Psoas muscle (tissue), 8 donors: ENCODE measurements at places on chromosomes 7 and 10. TPM values are rescaled to one million over a fixed set of nuclear protein-coding genes. Genes with fewer than 3 reads are reported as not detected.

STEAP1B gene
- 1.6 TPM for polyA plus RNA-seq

C7orf57 gene
- 0.06 TPM for polyA plus RNA-seq

SRRM3 gene
- polyA plus RNA-seq: 5.4 TPM

DNA2 gene
- polyA plus RNA-seq: 0.56 TPM

MPP7 gene
- polyA plus RNA-seq: 6.5 TPM

MYOF gene
- 0.70 TPM for polyA plus RNA-seq

CDH23 gene
- 1.2 TPM for polyA plus RNA-seq

DHTKD1 gene
- 10.4 TPM for polyA plus RNA-seq

DNAJC30 gene
- polyA plus RNA-seq: 9.8 TPM

PKD2L1 gene
- not detected for polyA plus RNA-seq

NPFFR1 gene
- polyA plus RNA-seq: not detected

DYNC1I1 gene
- polyA plus RNA-seq: 6.8 TPM

- DNase-seq: no peak
Measured at GRCh38 chr7:668958-669357, 57.5 kb upstream of the DNAAF5 start.

DNA sequence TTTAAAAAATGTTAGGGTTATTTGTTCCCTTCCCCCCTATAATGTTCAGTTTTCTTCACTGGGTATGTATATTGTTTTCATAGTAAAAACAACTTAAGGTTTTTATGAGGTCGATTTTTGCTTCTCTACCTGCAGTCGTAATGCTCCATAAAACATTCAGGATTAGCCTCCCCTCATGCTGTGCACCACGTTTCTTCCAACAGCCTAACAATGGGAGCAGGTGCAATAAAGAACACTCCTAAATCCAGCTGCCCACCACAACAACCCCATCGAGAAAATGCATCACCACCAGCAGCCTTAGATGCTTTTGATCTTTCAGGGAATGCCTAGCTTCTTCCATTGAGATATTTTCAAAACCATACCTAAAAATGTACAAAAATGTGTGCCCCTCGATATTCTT is 111.1 kb downstream of the ADAM12 start:
- DNase-seq: no peak

- DNase-seq: peak; percentile 49
Measured at GRCh38 chr10:113665806-113666354, 2.0 kb upstream of the NRAP start.

- DNase-seq: no peak
Measured at GRCh38 chr10:21336476-21337170, 188.9 kb downstream of the SKIDA1 start.

GRCh38 chr7:151481650-151482505 is 37.8 kb downstream of the RHEB start:
- no peak for DNase-seq

- no peak for DNase-seq
Measured at GRCh38 chr10:63210611-63211196, 77.6 kb downstream of the NRBF2 start.

- no peak for DNase-seq
Measured at GRCh38 chr10:54011117-54011516, 789.9 kb downstream of the PCDH15 start.

DNA sequence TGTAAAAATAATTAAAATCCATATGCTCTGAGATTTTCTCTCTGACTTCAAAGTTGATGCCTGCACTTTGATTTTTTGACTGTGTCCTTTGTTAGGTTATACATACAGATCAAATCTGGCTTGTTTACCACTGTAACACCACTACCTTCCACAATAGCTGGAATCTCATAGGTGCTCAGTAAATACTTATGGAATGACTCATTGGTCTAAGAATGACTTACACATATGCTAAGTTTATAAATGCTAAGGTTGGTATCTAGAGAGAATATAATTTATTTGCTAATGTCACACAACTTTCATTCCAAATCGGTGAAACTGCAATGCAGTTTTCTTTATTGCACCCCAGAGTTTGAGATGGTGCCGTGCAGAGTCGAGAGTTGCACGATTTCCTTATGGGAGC is 578.5 kb downstream of the SH2D4B start:
- DNase-seq: no peak

DNA sequence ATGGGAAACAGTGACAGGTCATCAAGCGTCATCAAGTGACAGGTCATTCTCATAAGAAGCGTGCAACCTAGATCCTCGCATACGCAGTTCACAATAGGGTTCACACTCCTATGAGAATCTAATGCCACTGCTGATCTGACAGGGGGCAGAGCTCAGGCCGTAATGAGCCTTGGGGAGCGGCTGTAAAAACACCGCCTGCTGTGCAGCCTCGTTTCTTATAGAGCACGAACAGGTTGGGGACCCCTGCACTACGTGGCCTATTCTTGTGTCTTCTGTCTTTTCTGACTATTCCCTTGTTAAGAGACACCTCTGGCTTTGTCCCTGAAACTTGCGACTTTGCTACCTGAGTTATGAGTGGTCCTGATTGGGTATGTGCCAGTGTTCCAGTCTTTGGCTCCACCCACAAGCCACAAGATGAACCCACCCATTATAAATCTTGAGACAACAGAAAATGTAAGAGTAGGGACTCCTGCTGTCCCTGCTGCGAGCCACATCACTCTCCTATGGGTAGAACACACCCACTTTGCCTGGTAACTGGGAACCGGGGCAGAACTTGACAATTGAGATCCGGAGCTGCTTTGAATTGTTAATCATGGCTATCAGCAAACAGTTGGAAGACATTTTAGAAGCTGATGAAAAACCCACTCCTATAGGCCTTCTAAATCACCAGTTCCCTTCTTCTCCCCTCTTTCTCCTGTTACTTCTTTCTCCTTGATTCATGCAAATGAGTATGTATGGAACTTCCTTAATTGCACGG is 55.8 kb upstream of the EXOC4 start:
- DNase-seq: no peak

DNA sequence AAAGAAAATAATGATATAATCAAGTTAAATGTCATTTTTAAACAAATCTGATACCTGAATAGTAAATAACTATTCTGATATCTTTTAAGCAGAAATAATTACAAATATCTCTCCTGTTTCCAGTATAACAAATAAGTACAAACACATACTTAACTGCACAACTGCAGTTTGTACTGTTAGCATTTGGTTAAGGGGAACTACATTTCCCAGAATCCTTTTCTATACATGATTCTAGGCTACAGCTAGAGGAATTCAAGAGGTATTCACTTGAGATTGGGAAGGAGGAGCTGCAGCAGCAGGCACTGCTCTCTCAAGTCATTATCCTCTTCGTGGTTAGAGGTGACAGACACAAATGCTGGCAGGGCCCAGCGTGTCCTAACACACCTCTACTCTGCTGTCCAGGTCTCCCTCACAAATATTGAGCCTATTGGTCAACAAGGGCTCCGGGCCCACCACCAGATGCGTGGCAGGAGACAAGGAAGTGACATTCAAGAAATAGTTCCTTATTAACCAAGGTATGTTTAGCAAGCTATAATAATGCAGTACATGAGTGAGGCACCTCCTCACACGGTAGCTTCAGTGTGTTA is 255.1 kb upstream of the MKLN1 start:
- no peak for DNase-seq

DNA sequence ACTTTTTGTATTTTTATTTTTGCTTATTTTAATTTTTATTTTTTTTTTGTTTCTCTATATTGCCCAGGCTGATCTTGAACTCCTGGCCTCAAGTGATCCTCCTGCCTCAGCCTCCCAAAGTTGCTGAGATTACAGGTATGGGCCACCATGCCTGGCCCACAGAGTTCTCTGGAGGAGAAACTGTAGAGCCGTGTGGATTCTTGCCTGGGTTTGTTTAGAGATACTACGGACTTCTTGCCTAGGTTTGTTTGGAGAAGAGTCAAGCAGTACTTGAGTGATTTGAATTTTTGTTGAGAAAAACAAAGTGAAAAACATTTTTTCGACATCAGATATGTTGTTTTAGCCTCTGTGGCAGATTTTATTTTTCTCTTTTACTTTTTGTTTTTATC is 99.0 kb downstream of the CAMK1D start:
- no peak for DNase-seq

- DNase-seq: no peak
Measured at GRCh38 chr7:107614425-107614824, 34.4 kb downstream of the BCAP29 start.

DNA sequence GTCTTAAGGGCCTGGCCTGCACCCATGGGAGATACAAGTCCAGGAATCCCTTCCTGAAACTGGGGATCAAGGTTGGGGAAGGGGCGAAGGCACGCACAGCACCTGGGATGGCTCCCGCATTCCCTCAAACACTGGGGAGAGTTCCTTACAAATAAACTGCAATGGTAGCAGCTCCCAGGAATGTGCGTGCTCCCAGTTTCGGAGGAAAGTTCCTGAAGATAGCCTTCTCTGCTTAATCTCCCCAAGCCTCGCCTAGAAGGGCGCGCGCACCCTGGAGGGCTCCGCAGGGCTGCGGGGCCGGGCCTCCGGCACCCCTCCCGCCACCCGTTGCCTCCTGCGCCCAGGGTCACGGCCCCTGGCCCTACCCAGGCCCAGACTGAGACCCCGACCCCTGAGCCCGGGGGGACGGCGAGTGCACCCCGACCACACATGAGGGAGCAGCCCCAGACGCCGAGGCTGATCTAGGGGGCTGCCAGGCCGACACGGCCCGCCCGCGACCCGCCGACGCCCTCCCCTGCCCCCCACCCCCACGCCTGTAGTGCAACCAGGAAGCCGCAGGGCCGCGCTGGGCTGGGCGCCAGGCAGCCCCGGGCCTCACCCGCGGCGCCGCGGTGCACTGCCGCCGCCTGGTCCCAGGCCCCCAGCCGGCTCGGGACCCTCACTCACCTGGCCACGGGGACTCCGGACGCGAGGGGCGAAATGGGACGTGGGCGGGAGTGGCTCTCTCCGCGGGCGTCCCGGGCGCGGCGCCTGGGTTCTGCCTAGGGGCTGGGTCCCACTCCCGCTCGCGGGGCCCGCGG is 460 bp downstream of the ANXA11 start:
- peak; percentile 61 for DNase-seq

- DNase-seq: no peak
Measured at GRCh38 chr10:86191166-86191565, 175.4 kb downstream of the GRID1 start.

GRCh38 chr10:113069595-113069994 is 119.5 kb downstream of the TCF7L2 start:
- DNase-seq: no peak

- DNase-seq: no peak
Measured at GRCh38 chr10:30877111-30877510, 154.6 kb downstream of the ZNF438 start.

GRCh38 chr7:3250725-3251124 is 50.3 kb upstream of the SDK1 start:
- DNase-seq: no peak

DNA sequence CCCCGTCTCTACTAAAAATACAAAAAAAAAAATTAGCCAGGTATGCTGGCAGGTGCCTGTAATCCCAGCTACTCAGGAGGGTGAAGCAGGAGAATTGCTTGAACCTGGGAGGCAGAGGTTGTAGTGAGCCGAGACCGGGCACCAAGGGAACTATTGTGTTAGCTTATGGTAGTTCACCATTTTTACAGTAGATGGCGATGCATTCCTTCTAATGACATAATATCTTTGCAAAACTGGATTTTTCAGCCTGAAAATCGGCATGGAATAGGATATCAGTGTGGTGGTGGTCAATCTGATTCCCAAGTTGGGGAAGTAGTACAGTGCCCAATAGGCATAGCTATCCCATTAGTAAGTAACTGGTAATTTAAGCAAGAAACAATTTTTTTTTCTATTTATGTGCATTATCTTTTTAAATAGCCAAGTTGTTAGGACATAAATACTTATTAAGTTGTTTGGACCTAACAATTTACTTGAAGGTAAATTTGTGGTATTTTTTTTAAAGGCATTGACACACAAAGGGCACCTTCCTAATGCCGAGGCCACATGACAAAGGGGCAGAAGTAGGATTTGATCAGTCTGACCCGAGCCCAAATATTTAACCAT is 17.6 kb upstream of the IMPDH1 start:
- DNase-seq: no peak

DNA sequence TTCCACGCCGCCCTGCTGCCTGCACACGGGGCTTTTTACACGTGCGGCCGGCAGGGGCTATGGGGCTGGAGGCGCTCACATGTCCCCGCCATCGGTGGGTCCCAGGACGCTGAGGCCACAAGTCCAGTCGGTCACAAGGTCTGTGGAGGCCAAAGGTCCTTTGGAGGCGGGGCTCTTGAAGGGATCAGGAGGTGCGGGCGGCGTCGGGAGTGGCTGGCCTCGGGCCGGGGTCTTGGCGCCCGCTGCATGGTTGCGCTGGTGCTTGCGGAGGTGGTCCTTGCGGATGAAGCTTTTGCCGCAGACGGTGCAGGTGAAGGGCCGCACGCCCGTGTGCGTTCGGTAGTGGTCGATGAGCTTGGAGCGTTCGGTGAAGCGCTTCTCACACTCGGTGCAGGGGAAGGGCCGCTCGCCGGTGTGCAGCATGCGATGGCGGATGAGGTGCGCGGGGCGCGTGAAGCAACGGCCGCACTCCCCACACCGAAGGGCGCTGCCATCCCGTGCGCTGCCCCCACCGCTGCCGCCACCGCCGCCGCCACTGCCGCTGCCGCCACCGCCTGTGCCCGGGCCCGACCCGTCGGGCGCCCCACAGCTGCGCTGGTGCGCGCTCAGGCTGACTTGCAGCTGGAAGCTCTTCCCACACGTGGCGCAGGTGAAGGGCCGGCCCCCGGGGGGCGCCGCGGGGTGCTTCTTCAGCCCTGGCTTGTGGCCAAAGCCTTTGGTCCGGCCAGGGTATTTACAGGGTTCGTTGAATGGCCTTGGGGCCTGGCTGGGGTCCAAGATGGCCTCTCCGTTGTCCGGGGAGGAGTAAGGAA is 13.7 kb upstream of the ZNF777 start:
- DNase-seq: no peak

- DNase-seq: no peak
Measured at GRCh38 chr7:24801883-24802282, 44.6 kb upstream of the GSDME start.

GRCh38 chr7:158505683-158506082 is 81.9 kb downstream of the PTPRN2 start:
- no peak for DNase-seq

DNA sequence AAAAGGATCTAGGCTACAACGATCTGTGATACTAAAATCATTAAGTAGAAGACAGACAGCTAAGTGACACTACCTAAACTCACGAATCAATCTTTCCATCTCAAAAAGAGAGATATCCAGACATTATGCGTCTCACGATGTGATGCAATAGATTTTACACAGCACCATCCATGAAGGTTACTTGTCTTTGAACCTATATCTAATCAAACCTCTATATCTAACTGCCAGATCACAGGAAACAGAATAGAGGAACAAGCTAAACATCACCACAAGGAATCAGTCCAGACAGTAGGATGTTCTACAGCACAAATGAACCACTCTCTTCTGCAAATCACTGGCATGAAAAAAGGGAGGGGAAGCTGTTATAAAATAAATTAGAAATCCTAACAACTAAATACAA is 4.1 kb downstream of the RAPGEF5 start:
- no peak for DNase-seq

GRCh38 chr7:110854651-110855050 is 236.3 kb upstream of the LRRN3 start:
- no peak for DNase-seq
